ENCODE measurements at places on chromosomes 3 and 15.

DNA sequence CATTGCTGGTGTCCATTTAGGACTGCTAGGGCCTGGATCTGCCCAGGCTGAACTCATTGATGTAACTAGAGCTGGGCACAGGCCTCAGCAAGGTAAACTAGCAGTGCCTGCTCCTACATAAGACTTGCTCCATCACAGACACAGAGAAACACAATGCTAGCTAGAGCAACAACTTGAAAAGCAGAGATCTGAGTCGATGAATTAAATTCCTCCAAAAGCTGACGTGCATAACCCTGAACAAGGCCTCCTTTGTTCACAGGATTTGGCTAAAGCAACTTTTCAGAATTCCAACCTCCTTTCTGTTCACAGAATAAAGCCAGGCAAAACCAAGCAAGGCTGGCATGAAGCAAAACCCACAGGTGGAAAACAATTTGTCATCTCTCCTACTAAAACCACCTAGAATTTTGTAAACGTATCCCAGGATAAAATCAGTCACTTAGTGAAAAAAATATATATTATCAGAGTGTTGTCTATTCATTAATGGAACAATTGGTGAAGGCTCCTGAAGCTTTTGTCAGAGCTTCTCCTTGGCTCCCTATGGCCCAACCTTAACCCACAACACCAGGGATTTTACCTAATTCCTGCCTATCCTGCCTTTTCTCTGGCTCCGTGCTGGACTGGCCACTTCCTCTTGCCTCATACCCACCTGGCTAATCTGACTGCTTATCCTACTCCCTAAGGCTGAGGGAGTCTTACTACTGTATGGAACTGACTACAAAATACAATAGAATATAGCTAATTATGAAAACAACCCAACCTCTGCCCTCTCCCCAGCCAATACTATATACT is 39.9 kb downstream of the PLCH1 start:
- DNase-seq: no peak

DNA sequence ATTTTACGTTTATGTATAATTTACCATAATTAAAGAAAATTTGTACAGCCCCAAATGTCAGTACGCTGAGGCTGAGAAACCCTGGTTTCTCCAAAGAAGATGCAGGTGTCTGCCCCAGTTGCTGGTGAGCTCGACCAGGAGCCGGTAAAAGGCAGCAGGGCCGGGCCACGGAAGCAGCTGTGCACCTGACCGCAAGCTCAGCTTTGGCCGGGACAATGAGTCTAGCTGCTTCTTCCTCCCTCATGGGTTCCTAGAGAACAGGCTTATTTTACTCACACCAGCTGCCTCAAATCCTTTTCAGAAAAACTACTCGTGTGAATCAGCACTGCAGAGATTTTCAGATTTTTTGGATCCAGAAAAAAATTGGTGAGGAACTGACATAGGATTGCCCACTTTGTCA is 18.0 kb upstream of the ZXDC start:
- DNase-seq: no peak

- peak; percentile 83 for DNase-seq
Observed at GRCh38 chr3:126083913-126084767, at the start of gene SLC41A3. Gene SLC41A3 (minus strand): TSS chr3:126084124. CDS start chr3:126068219, 15,905 bp downstream.

DNA sequence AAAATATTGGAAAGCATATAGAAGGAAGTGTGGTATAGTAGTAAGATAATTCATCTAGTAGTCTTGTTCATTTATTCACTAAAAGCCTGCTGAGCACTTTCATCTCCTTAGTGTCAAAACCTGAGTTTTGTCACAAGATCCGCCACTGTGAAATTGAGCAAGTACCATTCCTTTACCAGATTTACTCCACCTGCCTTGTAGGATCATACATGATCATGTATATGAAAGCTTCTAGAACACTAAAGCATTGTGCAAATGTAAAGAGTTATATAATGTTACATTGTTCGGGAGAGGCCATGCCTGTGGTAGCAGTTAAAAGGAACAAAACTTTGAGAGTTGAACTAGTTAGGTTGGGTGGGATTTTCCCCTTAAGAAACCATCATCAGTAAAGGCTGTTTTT is 35.0 kb downstream of the UBE2E2 start:
- DNase-seq: no peak

GRCh38 chr15:29139072-29139471 is 130.6 kb downstream of the NSMCE3 start:
- DNase-seq: no peak

DNA sequence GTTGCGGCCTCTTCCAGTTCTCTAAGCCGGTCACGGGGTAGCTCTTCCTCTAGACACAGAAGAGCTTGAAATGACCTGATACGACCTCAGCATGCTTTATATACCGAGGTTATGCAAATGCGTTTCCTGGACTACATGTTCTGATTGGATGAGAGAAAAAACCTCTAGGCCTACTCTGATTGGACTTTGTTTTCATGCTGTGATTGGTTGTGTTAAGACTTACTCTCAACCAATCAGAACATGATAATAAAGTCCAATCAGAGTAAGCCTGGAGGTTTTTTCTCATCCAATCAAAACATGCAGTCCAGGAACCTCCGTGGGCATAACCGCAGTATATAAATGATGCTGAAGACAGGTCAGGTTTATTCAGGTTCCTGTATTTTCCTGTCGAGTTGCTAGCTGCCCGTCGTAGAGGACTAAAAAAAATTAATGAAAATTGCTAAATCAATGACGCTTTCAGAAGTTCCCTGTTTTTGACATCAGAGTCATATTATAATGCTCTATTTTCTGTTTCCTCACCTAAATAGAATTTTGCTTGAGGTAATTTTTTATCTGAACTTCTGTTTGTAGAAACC is 177.4 kb downstream of the POTEB3 start:
- DNase-seq: no peak

All from activated gamma-delta T cell treated with Interleukin-2 at 50 U/mL for 16 hours (primary cell).